Natural killer cell (primary cell): ENCODE measurements at places on chromosomes 1 and 21. TPM values are rescaled to one million over a fixed set of nuclear protein-coding genes. Genes with fewer than 3 reads are reported as not detected.

ZNF593 gene
- total RNA-seq = 8.6 TPM

BNIPL gene
- 0.33 TPM for total RNA-seq

IL19 gene
- total RNA-seq = not detected

PAX7 gene
- not detected for total RNA-seq

PRAMEF6 gene
- not detected for total RNA-seq

OR2T33 gene
- total RNA-seq = not detected

DNA sequence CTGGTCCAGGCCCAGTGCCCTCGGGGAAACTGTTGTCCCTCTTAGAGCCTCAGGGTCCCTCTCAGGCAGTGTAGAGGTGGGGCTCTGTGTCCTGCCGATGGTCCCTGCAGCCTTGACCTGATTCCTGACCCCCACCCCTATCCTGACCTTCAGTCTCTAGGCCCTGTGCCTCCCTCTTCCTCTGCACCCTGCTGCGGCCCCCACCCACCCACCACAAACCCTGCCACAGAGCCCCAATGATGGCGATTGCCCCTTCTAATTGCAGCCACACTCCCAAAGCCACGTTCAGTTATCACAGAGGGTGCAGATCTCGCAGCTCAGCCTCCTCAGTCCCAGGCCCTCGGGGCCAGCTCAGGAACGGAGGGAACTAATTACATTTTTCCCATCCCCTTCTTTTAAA is 99.7 kb downstream of the PAX7 start:
- DNase-seq = no peak

DNA sequence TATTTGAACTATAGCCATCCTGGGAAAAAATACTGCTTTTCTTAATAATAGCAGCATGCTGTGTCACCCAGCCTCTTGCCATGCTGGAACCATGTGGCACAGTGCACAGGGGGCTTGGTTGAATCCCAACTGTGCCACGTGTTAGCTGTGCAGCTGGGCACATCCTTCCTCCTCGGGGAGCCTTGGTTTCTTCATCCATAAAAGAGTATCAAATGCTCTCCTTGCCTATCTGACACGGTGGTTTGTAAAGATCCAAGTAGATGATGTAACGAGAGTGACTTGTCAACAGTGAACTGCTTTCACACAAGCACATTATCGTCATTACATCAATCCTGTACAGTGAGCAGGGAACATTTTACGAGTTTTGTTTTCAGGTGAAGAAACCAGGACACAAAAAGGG is 24.4 kb downstream of the VASH2 start:
- DNase-seq = no peak

- peak; percentile 77 for DNase-seq
Measured at GRCh38 chr1:145999321-146000024, 3.1 kb upstream of the TXNIP start.

- DNase-seq = no peak
Measured at GRCh38 chr1:182391028-182391361, 595 bp downstream of the GLUL start.

- DNase-seq = no peak
Measured at GRCh38 chr21:41108668-41109585, 59.0 kb upstream of the BACE2 start.

DNA sequence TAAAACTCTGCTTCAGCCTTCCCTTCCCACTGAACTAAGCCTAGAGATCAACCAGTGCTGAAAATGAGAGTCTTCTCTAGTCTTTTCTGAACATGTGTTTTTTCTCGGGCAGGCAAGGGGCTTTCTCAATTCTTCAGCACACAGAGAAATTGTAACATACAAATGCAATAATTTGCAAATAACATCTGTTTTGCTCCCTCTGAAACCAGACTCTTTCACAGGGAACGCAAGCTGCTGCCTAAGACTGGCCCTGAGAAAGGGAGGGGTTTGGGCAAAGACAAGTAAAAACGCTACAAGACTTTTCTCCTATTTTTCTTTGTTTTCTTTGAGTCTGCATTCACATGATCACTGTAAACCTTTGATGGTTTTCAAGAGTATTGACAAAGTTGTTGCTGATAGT is 39.6 kb upstream of the VN1R5 start:
- DNase-seq = no peak

DNA sequence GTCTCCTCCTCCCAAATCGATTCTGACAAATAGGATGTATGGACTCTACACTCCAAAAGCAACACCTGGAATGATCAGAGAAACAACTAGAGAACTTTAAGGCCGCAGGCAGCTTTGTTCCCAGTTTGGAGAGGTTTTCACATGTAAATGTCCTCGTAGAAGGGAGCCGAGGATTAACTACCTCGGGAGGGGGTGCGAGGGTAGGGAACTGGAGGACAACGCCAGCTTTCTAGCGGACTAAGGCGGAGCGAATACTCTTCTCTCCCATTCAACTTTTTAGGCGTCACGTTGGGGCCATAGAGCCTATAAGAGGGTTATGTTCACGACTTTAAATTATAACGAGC is 1.2 kb downstream of the SCAF4 start:
- no peak for DNase-seq

GRCh38 chr1:43004587-43005459 is 46.2 kb upstream of the SLC2A1 start:
- DNase-seq = no peak

DNA sequence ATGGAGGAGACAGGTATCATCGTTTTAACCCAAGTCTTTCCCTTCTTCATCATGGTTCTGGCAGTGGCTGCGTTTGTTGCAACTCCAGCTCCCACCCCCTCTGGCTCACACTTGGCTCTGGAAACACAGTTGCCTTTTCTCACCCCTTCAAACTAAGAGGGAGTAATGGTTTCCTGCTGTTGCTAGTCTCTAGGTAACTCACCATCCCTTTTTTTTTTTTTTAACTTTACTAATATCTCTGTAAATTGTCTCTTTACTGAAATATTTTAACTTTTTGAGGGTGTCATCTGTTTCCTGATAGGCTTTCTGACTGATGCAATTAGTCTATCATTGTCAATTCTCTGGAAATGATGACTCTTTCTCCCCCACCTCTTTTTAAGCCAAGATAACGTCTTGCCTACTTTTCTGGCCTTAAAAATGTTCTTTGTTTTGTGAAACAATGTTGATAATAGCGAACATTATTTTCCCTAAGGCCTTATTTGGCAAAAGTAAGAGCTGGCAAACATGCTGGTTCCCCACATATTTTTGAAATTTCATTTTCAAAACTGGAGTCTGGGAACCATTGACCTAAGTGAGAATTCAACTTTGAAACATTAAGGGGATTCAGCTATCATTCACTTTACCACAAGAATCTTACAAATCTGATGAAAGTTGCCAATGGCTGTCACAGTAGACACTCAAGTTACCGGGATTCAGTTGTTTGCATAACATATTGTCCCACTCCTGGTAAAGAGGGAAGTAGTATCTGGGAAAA is 85.3 kb downstream of the LEPR start:
- no peak for DNase-seq

DNA sequence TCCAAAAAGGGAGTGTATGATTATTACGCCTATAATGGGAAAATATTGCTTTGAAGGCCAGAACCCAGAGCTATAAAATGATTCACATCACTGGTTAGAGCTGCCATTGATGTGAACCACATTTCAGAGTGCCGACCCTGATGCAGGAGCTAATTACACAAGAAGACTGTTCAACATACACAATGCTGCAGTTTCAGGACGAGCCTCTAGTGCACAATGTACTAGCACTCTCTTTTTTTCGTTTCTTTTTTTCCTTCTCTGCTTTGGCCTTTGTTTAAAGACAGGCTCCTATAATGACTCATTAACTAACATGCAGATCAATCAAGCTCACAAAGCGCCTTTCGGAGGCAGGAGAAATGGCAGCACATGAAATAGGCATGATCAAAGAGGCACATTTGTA is 66.0 kb upstream of the HMGB4 start:
- DNase-seq = no peak

GRCh38 chr21:23936224-23936623 is 1671.1 kb downstream of the MRPL39 start:
- DNase-seq = peak; percentile 23

GRCh38 chr21:34704119-34704518 is 35.3 kb downstream of the CLIC6 start:
- no peak for DNase-seq

DNA sequence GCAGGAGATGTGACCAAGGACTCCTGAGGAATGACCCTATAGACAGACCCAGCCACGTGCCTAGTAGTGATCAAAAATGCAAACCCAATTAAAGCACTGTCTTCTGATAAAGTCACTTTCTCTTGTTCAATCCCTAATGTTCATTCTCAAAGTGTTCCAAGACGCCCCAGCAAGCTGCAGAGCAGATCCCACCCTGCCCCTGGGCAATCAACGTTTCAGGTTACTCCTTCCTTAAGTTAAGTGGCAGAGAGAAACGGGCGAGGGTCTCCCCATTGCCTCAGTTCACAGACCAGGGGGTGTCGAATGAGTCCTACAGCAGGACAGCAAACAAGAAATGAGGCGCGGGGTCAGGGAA is 699 bp upstream of the RGS2 start:
- no peak for DNase-seq

DNA sequence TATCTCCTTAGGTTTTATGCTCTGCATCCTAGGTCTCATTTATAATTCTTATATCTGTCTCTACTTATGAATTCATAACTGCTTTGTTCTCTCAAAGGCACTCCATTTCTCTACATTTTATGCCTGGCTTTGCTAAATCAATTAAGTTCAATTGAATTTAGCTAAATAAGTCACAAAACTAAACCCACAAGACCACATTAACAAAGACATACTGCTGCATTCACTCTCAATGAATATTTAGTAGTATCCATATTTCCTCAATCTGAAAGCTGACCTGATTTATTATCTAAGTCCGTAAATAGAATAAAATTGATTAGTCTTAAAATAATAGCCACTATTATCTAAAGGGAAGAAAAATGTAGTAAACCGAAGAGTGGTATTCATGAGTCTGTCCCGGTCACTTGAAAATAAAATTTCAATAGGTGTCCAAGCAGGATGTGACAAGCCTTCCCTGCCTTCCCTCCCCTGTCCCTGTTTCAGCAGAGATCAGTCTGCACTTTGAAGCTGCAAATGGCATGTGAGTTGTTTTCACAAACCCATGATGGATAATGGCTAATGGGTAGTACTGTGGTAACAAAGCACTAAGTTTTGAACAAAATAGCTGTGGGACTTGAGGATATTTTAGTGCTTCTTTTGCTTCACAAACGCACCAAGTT is 295.0 kb upstream of the NCAM2 start:
- no peak for DNase-seq
